ENCODE measurements at places on chromosomes 6 and 20.

DNA sequence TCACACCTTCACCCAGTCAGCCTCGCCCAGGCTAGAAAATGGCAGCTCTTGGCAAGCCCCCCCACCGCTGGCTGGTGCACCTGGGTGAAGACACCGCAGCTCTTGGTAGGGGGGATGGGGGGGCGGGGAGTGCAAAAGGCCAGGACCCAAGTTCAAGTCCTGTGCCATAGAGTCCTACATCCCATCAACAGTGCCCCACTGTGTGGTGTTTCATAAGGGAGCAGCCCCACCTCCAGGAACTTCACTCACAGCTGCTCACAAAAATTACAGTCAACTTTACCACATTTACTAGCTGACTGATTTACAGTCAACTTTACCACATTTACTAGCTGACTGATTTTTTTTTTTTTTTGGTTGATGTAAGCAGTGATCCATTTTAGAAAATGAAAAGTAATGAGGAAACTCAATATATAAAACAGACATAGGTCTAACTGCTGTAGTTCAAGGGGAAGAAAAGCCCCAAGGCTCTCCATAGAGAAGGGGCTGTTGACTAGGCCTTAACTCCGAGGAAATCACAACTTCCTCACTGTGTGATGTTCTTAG is 208.9 kb upstream of the SNX9 start:
- DNase-seq, result no peak

DNA sequence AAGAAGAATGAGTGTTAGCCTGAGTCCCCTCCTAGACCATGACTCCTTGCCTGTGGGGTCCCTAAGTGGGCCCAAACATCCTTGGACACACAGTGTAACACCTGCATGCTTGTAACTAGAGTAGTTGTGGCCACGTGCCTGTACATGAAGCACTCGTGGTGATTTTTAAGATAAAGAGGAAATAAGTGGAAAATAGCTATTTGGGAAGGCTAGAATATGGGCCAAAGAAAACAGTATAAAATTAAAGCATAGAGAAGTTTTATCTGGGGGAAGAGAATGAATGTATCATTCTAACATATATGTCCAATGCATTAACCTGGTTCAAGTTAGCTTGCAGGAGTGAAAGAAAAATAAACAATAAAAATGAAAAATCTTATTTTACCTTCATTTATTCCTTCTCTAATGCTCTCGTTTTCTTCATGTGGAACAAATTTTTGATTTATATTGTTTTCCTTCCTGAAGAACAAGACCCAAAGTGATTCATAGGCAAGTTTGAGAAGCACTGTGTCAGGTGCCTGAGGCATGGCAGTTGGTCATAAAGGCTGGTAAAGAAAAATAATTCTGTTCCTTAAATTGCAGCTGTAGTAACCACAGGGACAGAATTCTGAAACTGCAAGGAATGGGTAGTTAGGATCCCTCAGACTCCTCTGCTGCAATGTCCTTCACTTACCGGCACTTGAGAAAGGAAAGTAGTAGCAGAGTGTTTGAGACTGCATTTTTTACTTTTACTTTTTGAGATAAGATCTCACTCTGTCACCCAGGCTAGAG is 8.5 kb upstream of the CST3 start:
- no peak for DNase-seq

GRCh38 chr20:63848003-63848911 is 13.0 kb upstream of the ABHD16B start:
- no peak for DNase-seq

DNA sequence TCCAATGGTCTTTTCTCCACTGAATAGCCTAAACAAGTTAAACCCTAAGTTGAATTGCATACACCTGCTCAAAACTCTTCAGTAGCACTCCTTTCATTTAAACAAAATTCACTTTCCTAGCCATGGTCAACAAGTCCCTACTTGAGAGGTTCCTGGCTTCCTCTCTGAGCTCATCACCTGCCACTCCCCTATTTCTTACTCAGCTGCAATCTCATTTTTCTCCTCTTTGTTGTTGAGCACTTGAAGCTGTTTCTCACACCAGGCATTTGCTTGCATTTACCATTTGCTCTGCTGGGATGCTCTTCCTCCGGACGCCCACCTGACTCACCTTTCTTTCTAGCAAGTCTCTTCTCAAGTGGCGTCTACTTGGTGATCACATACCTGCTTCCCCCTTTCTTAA is 38.5 kb downstream of the EDN1 start:
- DNase-seq, result no peak

- no peak for DNase-seq
Measured at GRCh38 chr20:33964441-33964840, 29.3 kb upstream of the RALY start.

DNA sequence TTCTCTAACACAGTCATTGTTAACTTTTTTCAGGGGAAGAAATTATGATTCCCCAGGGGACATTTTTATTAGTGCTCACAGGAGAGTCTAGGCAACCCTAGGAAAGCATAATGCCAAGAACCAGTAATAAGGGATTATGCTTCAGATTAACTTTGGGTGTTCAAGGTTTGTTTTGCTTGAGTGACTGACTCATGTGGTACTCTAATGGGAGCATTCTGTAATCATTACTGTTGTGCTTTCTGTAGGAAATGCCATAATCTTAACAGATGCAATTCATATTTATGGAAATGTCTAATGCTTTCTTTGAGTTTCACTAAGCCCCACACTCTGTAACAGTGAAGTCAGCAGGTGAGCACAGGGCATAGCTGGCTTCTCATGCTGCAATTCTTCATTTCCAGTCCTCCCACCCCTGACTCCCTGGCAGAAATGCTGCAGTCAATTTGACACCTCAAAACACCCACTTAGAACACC is 263.4 kb upstream of the MAN1A1 start:
- no peak for DNase-seq

DNA sequence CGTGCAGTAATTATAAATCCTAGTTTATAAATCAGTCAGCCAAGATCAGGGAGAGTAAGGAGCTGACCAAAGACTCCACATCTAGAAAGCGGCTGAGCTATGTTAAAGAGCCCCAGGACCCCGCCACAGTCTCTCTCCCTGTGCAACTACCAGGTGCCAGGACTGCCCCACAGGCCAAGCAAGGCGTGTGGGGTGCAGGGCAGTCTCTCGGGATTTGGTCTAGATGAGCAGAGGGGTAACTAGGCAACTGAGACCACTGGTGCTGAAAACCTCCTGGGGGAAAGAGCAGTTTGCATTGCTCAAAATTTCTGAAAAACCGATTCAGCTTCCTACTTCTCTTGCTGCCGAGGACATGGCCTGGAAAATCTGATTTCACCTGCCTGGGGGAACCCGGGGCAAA is 10.4 kb downstream of the PMEPA1 start:
- no peak for DNase-seq

- no peak for DNase-seq
Measured at GRCh38 chr6:110317646-110318045, 40.5 kb downstream of the METTL24 start.
